GM23338 (cell line): ENCODE measurements at places on chromosomes 16 and 17.

- DNase-seq, result no peak
These were observed 32.0 kb downstream of the SOX8 start for GRCh38 chr16:1013593-1013900.

DNA sequence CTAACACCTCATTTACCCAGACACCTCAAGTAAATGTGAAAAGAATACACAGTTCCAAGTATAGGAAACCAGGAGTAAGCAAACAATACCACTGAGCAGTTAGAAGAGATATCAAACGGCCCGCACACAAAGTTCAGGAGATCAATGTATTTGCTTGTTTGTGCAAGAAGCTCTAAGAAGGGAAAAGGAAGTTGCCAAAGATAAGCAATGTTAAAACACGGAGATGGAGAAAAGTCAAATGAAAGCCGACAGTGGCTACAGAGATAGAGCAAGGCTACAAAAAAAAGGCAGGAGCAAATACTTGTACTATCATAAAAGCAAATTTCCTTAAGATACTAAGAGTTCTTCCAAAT lies 29.5 kb downstream of the PSME3IP1 start:
- DNase-seq, result no peak

GRCh38 chr16:77584205-77584859 lies 138.0 kb upstream of the NUDT7 start:
- peak; percentile 78 for DNase-seq

GRCh38 chr17:30095507-30096244 lies 20.9 kb upstream of the NSRP1 start:
- peak; percentile 76 for DNase-seq

GRCh38 chr17:68383443-68384321 lies 73.6 kb downstream of the WIPI1 start:
- no peak for DNase-seq

GRCh38 chr17:63996430-63997182 lies 1.5 kb upstream of the PRR29 start:
- DNase-seq, result no peak

- no peak for DNase-seq
These were observed 30.1 kb downstream of the VPS35 start for GRCh38 chr16:46658925-46659324.

DNA sequence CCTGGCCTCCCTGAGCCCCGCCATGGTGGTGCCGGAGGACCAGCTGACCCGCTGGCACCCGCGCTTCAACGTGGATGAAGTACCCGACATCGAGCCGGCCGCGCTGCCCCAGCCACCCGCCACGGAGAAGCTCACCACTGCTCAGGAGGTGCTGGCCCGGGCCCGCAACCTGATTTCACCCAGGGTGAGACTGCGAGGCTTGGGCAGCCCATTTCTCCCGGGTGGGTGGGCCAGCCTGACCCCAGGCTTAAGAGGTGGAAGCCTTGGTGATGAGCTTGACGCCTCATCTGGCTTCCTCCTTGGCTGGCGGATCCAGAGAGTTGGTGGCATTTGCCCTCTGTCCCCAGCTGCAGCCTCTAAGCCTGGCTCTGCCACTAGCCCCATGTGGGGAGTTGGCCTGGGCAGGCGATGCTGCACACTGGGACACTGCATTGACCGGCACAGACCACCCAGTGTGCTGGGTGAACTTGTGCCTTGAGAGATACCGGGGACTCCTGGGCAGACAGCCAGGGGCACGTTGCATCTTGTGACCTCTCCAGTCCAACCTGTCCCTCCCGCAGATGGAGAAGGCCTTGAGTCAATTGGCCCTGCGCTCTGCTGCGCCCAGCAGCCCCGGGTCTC lies 3.0 kb downstream of the CDT1 start:
- no peak for DNase-seq

- no peak for DNase-seq
These were observed at the start of gene SLC47A2 for GRCh38 chr17:19716108-19717030. TSS of gene SLC47A2 (minus strand) at chr17:19716584. CDS start at chr17:19716555, 29 bp downstream.

- peak; percentile 89 for DNase-seq
These were observed 1.5 kb downstream of the CASKIN1 start for GRCh38 chr16:2194852-2195321.

- no peak for DNase-seq
These were observed 18.1 kb upstream of the MTMR4 start for GRCh38 chr17:58532555-58532951.

DNA sequence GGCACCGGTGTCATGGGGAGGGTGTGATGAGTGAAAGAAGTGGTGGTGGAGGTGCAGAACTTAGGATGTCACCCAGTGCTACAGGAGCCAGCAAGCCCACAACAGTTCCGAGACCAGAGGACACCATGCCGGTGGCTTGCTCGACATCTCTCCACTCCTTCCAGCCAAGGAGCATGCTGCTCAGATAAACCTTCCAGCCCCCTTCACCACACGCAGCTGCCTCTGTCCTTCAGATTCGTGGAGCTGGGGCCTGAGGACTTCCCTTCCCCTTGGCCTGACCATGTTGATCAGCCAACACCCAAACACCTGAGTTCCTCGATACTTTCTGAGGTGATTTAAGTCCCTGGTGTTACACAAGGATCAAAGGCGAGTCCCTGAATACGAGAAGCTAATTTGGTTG lies 188.8 kb upstream of the FOXF1 start:
- DNase-seq, result no peak

DNA sequence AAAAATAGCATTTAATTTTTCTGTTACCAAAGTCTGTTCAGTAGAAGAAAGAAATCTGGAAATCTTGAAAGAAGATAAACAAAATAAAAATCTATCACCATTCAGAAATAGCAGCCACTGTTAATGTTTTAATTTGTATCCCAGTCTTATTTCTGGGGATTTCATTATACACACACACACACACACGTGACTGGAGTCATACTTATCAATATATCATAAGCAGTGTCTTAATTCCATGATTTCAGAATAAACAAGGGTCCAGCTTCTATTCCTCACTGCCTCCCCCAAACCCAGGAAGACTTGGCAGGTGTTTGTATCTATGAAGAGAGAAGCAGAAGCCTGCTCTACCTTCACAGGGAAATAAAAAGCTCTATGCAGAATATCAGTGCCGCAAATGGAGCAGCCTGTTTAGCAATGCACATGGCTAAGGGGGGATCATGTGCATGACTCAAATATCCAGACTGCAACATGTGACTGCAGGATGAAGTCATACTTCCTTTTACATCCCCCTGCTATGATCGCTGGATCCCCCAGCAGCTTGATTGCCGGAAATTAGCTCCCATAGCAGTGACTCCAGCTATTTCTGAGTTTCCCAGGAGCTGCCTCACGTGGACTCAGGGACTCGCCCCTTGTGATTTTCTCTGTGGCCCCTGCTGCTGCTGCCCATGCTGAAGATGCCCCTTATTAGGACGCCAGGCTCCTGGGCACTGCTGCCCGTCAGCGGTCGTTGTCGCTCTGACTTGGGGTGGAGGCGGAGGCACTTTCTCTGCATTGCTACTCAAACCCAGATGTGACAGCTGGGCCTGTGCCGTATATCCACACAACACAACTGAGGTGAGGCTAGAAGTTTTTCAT lies 341.0 kb downstream of the CPPED1 start:
- DNase-seq, result no peak

DNA sequence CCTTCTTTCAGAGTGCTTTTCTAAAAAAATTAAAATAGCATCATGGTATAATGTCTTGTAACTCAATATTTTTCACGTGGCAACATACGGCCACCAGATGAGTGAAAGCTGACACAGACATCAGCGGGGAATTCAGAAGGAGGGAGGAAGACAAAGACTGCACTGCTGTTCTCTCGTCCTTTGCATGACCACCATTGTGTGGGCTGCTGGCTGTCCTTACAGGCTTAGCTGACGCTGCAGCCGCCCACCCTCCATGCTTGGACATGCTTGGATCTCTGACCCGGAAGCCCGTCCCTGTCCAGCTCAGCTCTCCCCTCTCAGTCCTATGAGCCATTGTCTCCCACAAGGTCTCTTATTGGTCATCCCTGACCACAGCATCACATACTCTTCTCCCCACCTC lies 11.4 kb upstream of the MLYCD start:
- DNase-seq, result no peak

- peak; percentile 58 for DNase-seq
These were observed 901 bp downstream of the CDYL2 start for GRCh38 chr16:80803339-80804055.

- DNase-seq, result no peak
These were observed 416.0 kb downstream of the WWOX start for GRCh38 chr16:78515421-78515820.

DNA sequence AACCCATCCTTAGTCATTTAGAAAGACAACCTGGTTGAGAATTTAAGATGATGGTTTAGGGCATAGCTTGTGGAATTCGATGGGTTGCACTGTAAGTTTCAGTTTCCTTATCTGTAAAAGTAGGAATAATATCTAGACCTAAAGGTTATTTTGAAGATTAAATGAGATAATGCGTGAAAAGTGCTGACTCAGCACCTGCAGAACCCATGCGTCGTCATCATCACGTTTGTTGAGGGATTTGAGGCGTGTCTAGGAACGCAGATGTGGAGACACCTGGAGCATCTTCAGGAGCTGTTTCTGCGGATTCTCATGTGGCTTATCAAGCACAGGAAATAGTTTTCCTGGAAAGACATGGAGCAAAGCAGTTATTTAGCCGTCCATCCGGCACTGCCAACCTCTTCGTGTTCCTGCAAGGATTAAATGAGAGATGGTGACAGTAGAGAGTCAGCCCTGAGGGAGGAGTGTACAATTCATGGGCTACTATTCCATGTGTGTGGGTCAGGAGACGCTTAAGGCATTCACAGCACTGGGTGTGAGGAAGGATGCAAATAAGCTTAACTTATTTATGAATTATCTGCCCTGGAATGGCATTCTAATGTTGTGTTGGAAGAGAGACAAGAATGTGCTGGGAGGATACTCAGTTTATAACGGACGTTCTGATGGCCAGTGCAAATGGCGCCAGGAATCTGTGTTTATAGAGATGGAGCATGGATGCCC lies 536.1 kb downstream of the MAF start:
- no peak for DNase-seq

DNA sequence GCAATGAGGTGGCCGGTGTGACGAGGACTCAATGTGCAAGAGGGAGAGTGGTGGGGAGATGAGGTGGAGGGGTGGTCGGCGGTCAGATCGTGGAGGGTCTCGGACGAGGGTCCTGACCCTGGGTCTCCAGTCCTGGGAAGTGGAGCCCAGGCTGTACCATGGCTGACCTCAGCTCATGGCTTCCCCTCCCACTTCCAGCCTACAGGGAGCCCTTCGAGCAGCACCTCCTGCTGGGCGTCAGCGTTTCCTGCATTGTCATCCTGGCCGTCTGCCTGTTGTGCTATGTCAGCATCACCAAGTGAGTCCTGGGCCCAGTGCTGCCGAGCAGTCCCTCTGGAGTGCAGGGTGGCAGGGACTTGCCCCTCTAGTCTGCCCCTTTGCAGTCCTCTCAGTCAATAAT lies 41.8 kb downstream of the IL4R start:
- peak; percentile 81 for DNase-seq

DNA sequence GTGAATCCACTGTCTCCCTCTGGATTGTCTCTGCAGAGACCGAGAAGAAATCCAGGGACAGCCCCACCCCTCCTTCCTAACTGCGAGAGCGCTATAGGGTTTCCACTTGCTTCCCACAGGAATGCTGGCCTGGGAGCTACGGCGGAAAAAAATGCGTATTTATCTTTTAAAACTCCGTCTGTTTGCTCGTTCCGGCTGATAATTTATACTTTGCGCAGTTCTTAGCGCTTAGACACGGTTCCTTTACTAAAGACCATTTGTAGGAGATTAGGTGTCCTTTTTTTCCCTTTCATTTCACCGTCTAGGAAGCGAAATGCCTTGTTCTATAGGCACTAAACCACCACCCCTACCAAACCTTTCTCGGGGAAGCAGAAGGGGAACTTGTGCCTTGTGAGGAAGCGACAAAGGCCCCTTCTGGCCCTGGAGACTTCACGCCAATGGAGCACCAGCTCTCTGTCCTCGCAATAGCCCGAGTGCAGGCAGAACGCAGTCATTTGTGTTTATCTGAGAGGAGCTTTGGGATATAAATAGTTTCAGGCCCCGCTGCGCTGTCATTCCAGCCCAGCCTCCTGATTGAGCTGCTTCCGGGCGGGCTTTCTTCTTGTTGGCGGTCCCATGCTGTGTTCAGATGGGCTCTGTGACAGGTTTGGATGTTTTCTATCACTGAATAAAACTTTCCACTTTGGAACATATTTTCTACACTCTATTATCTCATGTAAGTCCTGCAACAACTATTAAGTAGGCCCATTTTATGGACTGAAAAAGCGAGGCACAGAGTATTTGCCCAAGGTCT lies 791 bp upstream of the SUPT4H1 start:
- peak; percentile 83 for DNase-seq

DNA sequence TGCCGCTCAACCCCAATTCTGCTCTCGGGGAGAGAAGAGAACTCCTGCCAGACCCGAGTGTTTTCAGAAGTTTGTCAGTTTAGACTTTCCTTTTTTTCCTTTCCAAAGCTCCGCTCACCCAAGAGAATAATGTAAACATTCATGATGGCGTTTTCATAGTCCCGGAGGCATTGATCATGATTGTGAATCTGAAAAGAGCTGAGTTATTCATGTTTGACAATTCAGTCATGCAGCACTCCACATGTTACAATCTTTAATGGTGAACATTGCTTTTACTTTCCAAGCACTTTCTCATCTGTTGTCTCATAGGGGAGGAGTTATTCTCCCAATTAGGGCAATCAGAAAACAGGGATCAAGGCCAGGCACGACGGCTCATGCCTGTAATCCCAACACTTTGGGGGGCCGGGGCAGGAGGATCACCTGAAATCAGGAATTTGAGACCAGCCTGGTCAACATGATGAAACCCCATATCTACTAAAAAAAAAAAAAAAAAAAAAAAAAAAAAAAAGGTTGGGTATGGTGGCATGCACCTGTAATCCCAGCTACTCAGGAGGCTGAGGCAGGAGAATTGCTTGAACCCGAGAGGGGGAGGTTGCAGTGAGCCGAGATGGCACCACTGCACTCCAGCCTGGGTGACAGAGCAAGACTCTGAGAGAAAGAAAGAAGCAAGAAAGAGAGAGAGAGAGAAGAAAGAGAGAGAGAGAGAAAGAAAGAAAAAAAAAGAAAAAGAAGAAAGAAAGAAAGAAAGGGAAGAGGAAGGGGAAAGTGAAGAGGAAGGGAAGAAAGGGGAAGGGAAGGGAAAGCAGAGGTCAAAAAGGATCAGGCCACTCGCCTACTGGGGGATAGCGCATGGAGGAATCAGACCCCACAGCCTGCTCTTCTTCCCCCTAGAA lies 70.0 kb upstream of the TNRC6C start:
- no peak for DNase-seq

DNA sequence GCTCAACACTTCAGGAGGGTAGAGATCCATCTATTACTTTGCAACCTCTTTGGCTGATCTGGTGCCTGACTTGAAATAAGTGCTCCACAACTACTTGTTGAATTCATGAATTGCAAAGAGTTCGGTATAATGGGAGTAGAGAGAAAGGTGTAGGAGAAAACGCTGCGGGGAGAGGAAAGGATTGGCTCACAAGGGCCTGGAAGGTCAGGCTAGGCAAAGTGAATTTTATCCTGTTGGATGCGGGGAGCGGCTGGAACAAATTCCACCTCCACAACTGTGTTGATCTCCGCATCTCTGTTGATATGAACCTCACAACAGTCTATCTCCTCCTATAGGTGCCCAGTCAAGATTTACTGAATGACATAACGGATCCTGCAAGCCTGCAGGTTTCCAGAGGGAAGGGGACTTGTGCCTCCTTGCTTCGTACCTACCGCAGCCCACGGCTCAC lies 684 bp downstream of the SLX4 start:
- DNase-seq, result peak; percentile 8
